ENCODE measurements at places on chromosomes 7 and 10.

DNA sequence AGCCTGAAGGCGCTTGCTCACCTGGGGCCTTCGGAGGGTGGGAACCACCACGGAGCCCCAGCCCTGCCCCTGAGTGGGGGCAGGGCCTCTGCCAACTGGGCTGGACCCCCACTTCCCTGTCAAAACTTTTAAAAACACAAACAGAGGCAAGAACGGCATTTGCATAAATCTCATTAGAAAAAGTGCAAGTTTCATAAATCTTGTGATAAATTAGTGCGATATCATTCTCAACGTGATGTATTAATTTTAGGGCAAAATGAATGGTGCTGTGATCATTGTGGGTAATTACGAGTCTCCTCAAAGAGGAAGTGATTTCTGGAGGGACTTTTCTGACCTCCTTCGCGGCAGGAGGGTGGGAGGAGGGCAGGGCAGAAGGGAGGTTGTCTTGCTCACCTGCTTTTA, 98.3 kb downstream of the CDH23 start:
- no peak for DNase-seq

GRCh38 chr7:117837841-117838240, 35.4 kb downstream of the CTTNBP2 start:
- no peak for DNase-seq

GRCh38 chr10:14502431-14502830, 171.7 kb upstream of the FRMD4A start:
- no peak for DNase-seq

- DNase-seq, result no peak
Observed at GRCh38 chr10:123526356-123527064, 139.6 kb upstream of the GPR26 start.

DNA sequence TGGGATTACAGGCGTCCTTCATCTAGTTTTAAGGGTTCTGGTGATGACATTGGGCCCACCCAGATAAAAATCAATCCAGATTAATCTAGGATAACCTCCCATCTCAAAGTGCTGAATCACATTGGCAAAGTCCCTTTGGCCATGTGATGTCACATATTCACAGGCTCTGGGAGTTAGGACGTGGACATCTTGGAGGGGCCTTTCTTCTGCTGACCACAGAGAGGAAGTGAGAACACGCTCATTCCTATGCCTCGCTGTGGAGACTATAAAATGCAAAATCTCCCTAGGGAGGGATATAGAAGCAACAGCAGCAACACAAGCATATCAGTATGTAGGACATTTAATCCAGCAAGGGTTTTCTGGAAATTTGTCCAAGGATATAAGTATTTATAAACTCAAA, 266.0 kb upstream of the PITRM1 start:
- no peak for DNase-seq

DNA sequence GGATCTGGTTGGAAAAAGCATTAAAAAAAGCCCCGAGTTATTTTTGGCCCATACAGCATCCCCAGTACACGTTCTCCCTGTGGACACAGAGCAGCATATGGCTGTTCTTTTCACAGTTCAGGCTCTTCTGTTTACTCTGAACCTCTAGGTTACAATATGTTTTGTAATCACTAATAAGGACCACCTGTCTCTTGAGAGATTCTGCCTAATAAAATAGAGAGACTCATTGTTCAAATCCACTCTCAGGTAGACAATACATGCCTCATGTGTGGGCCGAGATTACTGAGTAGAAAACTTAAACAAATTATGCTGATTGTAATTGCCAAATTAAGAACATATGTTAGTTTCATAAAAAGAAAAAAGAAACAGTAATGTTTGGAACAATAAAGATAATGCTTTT, 647.7 kb downstream of the GRM8 start:
- DNase-seq, result no peak

DNA sequence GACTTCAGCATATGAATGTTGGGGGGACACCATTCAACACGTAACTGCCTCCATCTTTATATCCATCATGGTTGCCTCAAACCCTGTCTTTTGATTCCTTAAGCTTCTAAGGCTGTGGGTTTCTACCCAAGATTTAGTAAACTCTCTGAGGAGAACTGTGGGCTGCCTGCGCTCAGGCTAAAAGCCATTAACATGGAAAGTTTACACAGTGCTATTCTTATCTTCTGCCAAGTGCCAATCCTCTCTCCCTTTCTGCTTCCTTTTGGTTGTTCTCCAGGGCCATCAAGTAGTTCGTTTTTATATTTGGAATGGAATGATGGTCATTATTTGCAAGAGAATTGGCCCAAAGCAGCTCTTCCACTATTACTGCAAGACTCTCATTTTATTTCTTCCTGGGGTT, 97.3 kb upstream of the KLF14 start:
- no peak for DNase-seq

DNA sequence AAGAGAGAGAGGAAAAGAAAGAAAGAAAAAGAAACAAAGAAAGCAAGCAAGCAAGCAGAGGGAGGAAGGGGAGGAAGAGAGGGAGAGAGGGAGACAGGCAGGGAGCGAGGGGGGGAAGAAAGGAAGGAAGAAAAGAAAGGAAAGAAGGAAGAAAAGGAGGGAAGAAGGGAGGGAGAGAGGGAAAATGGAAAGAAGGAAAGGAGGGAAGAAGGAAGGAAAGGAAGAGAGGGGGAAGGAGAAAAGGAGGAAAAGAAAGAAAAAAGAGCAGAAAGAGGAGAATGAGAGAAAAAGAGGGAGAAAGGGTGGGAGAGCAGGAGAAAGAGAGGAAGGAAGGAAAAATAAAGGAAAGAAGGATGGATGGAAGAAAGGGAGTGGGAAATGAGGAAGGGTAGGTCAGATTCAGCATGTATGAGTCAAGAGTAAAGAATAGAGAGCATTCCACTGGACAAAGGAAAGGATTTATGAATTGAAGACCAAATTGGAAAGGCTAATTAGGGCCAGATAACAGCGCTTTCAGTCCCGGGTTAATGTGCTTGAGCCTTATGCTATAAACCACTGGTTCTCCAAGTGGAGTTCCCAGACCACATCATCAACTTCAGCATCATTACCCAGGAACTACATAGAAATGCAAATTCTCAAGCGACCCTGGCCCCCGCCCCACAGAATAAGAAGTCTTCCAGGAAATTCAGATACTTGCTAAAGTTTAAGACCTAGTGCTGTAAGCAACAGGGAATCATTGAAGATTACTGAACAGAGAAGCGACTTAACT, 85.1 kb downstream of the C10orf90 start:
- no peak for DNase-seq

GRCh38 chr10:126081841-126082466, 185.6 kb downstream of the FANK1 start:
- no peak for DNase-seq

DNA sequence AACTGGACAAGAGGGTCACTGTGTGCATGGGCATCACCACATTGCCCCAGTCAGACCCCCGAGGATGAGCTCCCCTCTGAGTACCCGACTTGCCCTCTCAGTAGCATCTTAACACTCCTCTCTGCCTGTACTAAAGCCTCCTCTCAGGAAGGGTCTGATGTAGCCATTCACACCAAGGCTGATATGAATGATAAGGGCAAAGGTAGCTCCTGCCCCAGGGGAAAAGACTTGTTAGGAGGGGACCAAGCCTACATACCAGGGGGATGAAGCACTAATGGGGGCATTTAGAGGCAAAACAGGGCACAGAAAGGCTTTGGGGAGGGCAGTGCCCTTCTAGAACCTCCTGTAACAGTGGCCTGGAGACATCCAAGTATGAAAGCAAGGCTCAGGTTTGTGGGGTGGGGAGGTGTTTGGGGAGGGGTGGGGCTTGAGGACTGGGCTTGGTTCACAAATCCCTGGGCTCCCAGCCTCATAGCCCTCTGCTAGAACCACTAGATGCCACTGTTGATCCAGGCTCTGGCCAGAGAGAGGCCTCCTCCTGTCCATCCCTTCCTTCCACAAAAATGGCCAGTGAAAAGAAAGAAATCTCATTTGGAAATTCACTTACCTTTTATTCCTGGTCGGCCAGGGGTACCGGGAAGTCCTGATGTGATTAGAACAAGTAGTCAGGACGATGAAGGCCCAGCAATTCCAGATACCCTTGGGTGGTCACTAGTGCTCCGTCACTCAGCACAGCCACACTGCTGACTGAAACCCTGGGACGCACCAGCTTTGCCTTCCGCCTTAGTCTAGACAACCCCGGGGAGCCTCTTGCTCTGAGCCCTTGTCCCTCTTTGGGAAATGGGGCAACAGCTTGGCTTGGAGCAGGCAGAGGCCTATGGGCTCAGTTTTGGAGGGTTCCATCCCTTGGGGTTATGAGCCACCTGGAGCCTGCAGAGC, 40.3 kb downstream of the COL17A1 start:
- no peak for DNase-seq

- no peak for DNase-seq
Observed at GRCh38 chr7:36606153-36606975, 117.9 kb downstream of the AOAH start.

- no peak for DNase-seq
Observed at GRCh38 chr7:55351263-55351662, 13.9 kb upstream of the LANCL2 start.

DNA sequence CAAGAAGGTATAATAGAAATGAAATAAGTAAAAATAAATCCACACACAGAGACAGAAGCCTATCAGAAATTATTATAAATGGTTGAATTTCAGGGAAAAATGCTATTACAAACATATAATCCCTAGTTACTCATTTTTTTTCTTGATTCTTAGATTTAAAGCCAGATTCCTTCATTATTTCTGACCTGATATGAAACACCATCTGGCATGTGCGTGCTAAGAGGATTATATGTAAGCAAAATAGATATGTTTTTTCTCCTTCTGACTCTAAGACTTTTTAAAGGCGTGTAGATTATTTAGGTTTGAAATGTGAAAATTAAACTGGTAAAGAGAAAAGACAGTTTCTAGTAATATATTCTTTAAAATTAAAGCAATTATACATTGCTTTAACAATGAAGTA, 236.7 kb upstream of the ETV1 start:
- no peak for DNase-seq

DNA sequence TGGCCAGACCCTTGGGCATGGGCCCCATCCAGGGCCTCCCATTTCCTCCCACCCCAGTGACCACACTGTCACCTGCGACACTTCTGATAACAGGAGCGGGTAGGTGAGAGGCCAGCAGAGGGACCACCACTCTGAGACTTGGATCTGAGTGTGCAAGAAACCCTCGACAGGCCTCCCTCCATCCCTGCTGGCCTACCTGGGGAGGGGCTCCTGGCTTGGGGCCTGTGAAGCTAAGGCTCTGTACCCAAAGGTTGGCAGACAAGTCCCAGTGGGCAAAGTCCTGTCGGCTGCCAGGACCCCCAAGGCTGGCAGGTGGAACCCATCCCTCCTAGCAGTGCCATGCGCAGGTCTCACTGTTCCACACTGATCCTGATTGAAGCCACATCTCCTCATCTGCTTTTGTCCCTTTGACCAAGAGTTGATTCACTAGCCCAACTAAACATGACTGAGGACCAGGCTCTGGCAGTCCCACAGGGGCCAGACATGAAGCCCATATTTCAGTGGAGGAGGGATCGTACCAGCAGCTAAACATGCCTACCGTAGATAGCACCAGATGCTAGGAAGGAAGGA, 1.2 kb upstream of the PGAM2 start:
- no peak for DNase-seq

- DNase-seq, result no peak
Observed at GRCh38 chr7:18570890-18571478, 75.4 kb downstream of the HDAC9 start.

DNA sequence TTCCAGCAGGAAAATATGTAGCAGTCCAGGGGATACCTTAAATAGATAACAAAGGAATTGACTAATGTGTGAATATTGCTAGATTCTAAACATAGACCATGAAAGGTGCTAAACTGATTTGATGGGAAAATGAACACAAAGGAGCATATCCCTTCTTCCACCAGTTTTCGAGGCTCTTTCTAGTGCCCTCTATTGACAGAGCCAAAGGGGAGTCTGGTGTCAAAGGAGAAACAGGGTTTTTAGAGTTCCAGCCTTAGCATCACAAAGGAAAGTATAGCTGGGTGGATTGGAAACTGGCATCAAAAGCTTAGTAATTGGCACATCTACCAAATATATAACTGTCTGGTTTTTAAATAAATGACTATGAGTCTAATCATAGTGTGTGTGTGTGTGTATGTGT, 636.8 kb downstream of the ETV1 start:
- no peak for DNase-seq

DNA sequence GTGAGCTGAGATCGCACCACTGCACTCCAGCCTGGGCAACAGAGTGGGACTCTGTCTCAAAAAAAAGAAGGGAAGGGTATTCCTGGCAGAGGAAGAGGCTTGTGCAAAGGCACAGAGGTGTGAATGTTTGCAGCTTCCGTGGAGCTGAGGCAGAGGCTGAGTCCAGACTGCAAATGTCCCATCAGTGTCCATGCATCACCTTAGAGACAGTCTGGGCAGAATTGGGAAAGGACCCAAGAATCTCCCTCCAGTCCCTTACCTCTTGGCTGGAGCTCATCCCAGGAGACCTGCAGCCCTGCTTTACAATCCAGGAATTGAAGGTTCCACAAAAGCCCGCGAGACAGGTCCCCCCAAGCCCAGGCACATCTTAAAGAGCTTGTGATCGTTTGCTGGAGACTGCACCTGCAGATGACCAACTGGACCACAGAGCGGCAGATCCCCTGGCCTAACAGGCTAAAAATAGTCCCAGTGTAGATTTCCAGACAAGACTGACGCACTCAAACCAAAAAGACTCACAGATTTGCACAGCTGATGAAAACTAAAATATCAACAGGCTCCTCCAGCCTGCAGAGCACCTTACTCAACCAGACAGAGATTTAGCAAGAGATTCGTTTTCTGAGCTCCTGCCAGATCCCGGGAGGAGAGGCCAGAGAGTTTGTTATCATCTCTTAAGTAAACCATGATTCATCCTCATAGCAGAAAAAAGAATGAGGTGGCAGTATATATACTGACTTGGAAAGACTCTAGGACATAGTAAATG, 22.9 kb upstream of the NANOS1 start:
- peak; percentile 64 for DNase-seq

GRCh38 chr10:1923586-1923985, 186.3 kb upstream of the ADARB2 start:
- no peak for DNase-seq

DNA sequence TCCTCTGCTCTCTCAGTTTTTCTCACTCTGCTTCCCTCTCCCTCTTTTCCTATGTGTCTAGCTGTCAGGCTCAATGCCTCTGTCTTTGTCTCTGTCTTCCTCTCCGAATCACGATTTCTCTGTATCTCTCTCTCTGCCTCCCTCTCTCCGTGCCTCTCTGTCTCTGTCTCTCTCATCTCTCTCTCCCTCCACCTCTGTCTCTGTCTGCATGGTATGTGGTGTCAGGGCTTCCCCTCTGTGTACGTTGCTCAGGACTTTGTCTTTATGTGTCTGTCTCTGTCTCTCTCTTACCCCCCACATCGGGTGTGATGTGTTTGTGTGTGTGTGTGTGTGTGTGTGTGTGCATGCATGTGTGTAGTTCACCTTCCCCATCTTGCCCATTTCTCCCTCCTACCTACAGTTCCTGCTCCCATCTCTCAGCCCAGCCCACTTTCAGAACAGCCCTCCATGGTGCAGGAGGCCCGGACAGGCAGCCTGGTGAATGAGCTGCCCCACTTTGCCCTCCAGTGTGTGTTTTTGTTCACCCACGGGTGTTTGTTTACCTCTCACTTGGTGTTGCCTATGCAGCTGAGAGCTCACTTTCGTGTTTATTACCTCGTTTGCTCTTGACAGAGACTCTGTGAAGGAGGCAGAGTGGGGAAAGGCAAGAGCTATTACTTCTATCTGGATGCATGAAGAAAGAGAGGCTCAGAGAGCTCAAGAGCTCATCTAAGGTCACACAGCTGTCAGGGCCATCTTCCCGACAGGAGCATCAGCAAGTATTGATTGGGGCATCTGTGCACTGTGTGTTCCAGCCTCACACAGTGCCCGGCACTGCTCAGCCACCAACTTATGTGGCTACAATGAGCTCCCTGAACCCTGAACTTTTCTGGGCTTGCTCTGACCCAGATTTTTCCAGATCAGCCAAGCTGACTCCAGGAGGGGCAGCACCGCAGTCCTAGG, 163.5 kb upstream of the ZMIZ1 start:
- no peak for DNase-seq

GRCh38 chr10:43322769-43323168, 48.7 kb upstream of the FXYD4 start:
- peak; percentile 38 for DNase-seq

Measured in GOT3 (cell line).